IMR-90 (cell line): ENCODE measurements at places on chromosomes 16 and 17. TPM values are rescaled to one million over a fixed set of nuclear protein-coding genes. Genes with fewer than 3 reads are reported as not detected.

Gene FBXW10
- not detected in 2 replicates for total RNA-seq

GRCh38 chr16:57245472-57246113 lies 534 bp downstream of the ARL2BP start:
- DNase-seq = no peak

- no peak for DNase-seq
Observed at GRCh38 chr16:19264123-19264673, 21.3 kb upstream of the CLEC19A start.

DNA sequence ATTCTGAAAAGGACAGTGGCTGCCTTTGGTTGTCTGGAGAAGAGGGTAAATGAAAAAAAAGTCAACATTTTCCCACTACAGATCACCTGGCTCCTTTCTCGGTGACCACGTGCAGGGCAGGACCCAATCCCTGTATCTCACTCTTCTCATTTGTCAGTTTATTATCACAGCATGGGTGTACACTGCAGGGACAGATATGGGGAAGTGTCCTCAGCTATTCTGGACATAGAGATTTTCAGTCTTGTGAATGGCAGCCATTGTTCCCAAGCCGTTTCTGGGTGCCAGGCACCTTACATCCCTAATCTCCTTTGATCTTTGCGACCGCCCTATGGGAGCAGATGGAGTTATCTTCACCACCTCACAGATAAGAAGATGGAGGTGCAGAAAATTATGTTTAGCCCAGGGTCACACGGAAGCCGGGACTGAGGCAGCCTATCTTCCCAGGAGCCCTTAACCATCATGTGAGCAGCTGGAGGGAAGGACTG lies 7.2 kb downstream of the ADORA2B start:
- no peak for DNase-seq
